ENCODE measurements at places on chromosomes 2 and 18.
A peak's percentile ranks its signal among the peaks of the same experiment; 100 is the strongest.

DNA sequence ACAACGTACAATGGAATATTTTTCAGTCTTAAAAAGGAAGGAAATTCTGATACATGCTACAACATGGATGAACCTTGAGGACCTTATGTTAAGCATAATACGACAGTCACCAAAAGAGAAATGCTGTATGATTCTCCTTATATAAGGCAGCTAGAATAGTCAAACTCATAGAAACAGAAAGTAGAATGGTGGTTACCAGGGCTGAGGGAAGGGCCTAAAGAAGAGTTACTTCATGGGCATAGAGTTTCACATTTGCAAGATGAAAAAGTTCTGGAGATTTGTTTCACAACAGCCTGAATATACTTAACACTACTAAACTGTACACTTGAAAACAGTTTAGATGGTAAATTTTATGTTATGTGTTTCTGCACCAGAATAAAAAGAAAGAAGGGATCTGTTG lies 113.3 kb downstream of the GALNT1 start:
- DNase-seq, result no peak

DNA sequence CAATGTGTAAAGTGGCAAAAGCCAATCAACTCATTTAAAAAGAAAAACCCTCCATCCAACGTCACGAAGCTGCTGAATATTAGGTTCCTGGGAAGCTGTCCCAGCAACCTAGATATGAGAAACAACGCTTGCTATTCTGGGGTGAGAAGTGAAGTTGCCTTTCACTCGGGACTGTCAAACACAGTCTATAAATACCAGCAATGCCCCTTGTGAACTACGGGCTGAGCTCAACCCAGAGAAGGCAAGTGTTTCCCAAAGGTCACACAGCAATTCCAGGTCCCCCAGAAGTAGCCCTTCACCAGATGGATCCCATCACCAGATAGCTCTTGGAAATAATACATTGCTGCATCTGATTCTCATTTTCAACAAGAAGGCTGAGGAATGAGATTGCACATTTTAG lies 67.9 kb downstream of the BCL11A start:
- no peak for DNase-seq

DNA sequence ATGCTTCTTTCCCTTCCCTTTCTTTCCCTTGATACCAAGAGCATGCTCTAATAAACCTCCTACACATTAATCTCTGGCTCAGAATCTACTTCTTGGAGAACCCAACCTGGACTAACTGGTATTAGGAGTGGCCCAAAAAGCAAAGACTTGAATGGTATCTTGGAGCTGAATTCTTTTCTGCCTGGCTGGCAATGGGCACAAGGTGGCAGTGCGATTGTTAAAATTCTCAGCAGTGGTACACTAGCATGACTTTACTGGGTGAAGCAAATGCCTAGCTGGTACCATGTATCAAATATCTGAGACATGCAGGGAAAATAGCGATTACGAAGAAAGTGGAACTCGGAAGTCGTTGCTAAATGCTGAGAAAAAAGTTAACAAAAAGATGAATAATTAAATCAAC lies 376.1 kb downstream of the XIRP2 start:
- DNase-seq, result no peak

GRCh38 chr2:71604726-71605120 lies 151.4 kb downstream of the DYSF start:
- DNase-seq, result no peak

DNA sequence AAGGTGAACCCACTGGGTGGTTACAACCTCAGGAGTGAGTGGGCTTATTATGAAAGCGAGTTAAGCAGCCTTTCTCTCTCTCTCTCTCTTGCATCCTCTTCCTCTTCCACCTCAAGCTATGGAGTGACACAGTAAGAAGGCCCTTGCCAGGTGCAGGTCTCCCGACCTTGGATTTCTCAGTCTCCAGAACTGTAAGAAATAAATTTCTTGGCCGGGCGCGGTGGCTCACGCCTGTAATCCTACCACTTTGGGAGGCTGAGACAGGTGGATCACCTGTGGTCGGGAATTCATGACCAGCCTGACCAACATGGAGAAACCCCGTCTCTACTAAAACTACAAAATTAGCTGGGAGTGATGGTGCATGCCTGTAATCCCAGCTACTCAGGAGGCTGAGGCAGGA lies 14.4 kb downstream of the MYCN start:
- DNase-seq, result no peak

- no peak for DNase-seq
Measured at GRCh38 chr18:36073676-36074075, 6.3 kb upstream of the RPRD1A start.

DNA sequence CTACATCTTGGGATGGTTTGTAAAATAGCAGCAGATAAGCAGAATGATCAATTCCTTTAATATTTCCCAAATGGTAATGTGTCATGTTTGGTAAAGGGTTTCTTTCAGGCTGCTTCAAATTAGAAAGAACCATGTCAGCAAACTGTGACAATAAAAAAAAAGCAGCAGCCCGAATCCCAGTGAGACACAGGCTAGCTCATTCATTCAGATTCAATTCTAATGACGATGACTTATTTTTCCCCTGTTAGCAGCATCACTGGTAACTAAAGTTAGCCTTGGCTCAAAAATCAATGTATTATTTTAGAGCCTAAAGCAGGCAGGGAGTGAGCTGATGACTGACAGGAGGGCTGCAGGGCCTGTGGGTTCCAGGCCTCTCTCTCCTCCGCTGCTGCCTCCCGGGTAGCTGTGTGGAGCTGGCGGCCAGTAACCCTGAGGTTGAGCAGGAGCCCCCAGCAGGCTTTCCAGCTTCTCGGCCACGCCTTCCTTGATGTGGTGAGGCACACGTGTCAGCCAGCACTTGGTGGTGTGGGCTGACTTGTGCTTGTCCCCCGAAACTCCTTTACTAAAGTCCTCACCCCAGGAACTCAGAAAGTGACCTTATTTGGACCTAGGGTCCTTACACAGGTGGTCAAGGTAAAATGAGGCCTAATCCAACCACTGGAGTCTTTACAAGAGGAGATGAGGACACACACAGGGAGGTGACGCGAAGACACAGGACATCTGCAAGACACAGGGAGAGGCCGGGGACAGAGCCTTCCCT lies 120.5 kb upstream of the HS6ST1 start:
- DNase-seq, result no peak

DNA sequence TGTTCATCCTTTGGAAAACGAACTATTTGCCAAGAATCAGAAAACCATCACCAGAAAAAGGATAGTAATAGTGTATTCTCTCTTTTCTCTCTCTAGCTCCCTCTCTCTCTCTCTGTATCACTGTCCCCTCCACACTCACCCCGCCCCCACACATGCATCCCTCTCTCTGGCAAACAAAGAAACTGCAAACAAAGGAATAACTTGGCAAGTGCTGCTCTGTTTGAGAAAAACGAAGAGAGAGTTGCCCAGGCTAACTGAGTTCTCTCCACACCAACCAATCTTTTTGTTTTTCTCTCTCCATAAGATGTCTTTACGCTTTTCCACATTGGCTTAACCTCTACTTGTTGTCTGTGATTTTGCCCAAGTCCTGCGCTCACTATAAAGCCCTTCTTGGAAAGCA lies 316.2 kb downstream of the EPHA4 start:
- DNase-seq, result no peak

GRCh38 chr2:109254174-109254904 lies 125.3 kb downstream of the SH3RF3 start:
- no peak for DNase-seq

DNA sequence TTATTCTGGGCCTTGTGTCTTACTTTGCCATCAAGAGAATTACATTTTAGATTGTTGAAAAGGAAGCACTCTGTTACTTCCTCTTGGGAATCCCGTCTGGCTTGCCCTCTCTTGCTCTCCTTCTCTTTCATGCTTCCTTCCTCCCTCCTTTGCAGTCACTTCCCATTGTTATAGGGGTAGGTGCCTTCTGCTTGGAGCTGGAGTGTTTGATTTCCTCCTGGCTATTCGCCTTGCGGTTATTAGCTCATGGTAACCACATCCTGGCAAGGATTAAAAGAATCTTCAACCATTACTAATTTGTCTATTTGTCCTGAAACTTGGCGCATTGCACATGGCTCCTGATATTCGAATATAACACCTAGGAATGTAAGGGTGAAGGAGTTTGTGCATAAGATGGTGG lies 115.0 kb downstream of the CERS6 start:
- DNase-seq, result no peak

- DNase-seq, result no peak
Measured at GRCh38 chr2:175009917-175010621, 4.9 kb upstream of the CHN1 start.

DNA sequence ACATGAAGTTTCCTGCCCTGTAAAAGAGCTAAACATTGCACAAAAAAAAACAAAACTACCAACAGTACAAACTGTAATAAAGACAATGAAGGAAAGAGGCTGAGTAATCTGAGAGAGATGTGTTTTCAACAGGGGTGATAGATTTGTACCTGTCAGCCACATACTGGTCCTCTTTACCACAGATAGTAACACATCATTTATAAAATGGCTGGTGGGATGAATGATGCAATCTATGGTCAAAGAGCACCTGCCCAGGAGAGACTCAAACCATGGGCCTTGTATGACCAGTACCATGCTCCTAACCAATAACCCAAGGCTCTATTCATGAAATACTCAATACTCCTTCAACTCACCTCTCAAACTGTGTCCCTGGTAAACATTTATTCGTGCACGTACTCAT lies 4.5 kb downstream of the SUCLG1 start:
- no peak for DNase-seq

- peak; percentile 54 for DNase-seq
Measured at GRCh38 chr2:172461591-172462372, 34.4 kb downstream of the ITGA6 start.

DNA sequence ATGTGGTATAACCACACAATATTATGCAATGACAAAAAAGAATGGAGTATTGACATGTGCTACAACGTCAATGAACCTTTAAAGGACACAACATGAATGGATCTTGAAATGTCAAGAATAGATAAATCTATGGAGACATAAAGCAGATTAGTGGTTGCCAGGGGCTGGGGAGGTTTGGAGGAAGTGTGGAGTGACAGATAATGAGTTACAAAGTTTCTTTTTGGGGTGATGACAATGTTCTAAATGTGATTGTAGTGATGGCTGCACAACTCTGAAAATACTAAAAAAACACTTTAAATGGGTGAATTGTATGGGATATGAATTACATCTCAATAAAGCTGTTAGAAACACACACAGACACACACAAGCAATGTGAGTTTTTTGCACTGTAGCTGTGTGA lies 37.4 kb upstream of the C1D start:
- DNase-seq, result no peak

GRCh38 chr18:77884454-77884853 lies 634.8 kb downstream of the GALR1 start:
- DNase-seq, result no peak

DNA sequence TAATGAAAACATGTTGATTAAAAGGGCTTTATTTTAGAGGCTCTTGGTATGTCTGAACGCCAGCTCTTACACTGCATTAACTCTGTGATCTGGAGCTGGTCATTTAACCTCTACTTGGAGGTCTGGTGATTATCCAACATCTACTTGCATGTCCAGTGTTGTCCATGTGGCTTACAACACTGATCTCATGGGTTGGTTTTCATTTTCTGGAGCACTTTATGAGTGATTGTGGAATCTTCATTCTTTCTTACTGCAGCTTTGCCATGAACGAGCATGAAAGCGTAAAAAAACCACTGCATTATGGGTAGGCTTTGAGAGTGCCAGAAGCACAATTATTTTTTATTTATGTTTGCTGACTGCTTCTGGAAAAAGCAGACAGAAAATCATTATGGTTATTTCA lies 4.8 kb downstream of the CCDC195 start:
- DNase-seq, result no peak

DNA sequence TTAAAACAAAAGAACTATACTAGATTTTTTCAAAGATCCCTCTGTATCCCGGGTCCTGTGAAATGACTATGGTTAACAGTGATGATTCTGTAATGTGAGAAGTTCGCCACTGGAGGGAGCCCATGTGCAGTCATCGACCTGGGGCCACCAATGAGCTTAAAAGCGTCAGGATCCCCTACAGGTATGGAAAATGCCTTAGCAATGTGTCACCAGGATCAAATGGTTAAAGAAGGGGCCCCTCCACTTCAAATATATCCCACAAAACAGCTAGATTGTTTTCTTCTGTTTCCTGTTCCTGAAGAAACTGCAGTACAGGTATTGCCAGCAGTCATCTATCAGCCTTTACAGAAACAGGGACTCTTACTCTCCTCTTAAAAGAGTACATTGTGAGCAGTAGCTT lies 15.3 kb downstream of the CHRNA1 start:
- DNase-seq, result peak; percentile 31

GRCh38 chr2:222792001-222792611 lies 68.7 kb upstream of the ACSL3 start:
- no peak for DNase-seq

DNA sequence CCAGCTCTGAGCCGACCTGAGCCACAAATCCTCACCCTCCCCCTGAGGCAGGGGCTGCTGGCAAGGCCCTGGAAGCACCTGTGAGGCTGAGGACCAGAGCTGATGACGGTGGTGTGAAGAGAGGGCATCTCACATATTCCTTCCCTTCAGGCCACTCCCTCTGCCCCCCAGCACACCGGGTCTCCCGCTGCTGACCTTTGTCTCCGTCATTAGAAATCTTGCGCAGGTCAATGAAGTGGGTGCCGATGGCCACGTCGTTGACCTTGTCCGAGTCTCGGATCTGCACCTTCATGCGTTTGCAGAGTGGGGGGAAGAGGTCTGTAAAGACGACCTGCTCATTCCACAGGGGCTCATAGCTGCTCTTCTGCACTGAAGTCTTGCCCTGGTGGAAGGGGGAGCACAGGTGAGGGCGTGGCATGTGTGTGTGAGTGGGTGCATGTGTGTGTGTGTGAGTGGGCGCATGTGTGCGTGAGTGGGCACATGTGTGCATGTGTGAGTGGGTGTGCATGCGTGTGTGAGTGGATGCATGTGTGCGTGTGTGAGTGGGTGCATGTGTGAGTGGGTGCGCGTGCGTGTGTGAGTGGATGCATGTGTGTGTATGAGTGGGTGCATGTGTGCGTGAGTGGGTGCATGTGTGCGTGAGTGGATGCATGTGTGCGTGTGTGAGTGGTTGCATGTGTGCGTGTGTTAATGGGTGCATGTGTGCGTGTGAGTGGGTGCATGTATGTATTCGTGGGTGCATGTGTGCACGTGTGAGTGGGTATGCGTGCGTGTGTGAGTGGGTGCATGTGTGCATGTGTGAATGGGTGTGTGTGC lies 4.5 kb upstream of the OTOF start:
- no peak for DNase-seq

GRCh38 chr2:232634206-232635150 lies 1.1 kb downstream of the EFHD1 start:
- no peak for DNase-seq

GRCh38 chr2:133204421-133204820 lies 363.8 kb downstream of the NCKAP5 start:
- no peak for DNase-seq

DNA sequence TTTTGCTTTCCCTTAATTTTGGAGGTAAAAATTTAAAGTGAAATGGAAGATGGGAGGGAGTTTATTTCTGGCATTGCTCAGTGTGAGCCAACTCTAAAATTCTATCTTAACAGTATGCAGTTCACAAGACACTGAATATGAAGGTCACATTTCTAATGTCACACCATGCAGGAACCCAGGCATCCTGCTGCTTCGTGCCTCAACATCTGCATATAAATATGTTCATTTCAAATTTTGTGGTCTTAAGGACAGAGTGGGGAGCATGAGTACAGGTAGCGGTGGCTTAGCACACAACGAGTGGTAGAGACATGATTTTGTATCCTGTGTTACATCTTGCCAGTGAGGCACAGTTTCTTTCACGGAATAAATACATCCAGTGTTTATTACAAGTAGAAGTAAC lies 102.4 kb downstream of the ARL4C start:
- no peak for DNase-seq

GRCh38 chr2:236214376-236214995 lies 46.3 kb upstream of the GBX2 start:
- DNase-seq, result no peak

GRCh38 chr2:100214265-100214971 lies 72.0 kb upstream of the AFF3 start:
- no peak for DNase-seq

Measured in NCI-H774 (cell line).